ENCODE measurements at places on chromosomes 7 and 10.
A peak's percentile ranks its signal among the peaks of the same experiment; 100 is the strongest.

DNA sequence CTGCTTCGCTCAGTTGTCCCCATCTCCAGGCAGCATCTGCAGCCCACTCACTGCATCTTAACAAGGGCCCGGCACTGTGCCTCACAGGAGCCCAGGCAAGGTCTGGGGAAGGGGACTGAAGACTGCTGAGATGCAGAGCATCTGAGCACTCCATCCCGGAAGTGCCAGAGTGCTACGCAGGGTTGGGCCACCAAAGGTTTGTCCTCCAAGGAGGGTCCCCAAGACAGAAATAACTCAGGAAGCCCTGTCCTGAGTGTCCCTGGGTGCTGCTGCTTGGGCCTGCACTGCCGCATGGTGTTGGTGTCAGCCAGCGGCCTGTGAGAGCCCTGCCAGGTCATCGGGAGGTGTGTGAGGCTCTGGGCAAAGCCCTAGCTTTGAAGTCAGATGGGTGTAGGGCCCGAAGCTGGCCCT lies 288.2 kb upstream of the ZMIZ1 start:
- no peak for DNase-seq

- DNase-seq, result no peak
Observed at GRCh38 chr10:74047871-74048270, 50.0 kb downstream of the VCL start.

DNA sequence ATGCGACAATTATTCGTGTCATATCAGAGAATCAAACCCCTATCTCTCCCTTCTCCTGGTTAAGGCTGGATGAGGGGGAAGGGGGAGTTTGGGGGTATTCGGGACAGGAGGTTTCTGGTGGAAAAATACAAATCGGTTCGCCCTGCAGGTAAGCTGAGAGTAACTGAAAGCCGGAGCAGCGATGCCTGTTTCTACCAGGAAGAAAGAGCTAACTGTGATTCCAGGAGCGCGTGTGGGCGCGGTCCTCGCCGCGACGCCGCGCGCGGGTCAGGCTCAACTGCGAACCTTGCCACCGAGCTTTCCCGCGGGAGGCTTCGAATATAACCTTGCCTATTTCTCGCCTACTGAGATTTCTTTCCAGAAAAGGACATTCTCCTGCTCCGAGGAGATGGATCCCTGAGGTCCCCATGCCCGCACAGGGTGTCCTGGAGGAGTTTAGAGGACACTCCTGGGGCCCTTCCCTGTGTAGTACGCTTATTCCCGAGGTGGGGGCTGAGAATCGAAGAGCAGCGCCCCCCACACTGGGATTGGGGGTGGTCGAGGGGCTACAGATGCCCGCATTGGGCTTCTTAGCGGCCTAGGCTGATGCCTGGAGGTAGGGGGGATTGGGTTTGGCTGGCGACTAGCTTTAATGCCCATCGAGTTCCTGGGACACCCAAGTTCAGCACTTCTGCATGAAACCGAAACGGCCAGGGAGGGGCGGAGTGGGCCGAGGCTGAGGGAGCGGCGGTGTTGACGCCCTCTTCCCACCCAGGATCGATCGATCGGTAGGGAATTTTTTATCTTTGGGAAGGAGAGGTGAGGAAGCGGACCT lies 13.0 kb upstream of the DLX6 start:
- DNase-seq, result no peak

DNA sequence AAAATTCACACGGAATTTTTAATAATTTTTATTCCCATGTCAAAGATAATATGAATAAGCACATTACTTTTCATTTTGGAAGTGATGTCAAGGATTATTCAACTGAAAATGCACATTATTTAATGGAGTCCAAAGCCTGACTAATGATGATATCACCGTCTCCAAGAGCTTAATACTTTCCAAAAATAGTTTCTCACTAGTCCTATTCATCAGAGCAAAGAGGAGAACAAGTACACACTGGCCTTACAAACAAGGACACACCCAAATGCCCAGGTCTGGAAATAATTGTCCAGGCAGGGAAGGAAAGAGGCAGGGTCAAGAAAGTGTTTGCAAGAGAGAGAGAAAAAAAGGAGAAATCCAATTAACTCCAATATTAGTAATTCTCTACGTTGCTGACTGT lies 216.8 kb upstream of the CCDC6 start:
- DNase-seq, result peak; percentile 50

DNA sequence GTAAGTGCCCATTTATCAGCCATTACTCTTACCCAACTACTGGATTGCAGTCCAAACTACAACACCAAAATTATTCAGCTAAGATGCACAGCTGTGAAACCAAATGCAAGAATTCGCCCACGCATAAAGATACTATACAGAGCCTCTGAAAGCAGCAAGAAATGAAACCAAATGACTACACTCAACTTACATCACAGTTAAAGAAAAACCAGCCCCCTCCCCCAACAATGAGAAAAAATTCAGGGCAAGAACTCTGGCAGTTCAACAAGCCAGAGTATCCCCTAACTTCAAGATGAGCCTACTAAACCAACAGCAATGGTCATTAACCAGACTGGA lies 209.1 kb upstream of the VWC2 start:
- DNase-seq, result no peak

DNA sequence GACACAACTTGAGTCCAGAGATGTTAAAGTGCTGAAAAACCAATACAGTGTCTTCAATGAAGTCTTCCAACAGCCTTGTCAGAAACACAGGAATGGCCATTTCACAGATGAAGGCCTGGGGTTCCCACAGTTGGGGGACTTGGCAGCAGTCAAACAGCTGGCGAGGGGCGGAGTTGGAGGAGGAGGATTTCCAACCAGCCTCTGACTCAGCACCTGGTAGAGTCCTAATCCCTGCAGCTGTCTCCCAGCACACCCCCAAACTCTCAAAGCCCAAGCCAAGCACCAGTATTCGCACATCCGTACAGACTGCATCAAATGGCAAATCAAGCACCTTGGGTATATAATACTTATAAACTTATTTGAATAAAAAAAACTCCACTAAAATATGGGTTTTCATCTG lies 28.0 kb downstream of the CTBP2 start:
- no peak for DNase-seq

DNA sequence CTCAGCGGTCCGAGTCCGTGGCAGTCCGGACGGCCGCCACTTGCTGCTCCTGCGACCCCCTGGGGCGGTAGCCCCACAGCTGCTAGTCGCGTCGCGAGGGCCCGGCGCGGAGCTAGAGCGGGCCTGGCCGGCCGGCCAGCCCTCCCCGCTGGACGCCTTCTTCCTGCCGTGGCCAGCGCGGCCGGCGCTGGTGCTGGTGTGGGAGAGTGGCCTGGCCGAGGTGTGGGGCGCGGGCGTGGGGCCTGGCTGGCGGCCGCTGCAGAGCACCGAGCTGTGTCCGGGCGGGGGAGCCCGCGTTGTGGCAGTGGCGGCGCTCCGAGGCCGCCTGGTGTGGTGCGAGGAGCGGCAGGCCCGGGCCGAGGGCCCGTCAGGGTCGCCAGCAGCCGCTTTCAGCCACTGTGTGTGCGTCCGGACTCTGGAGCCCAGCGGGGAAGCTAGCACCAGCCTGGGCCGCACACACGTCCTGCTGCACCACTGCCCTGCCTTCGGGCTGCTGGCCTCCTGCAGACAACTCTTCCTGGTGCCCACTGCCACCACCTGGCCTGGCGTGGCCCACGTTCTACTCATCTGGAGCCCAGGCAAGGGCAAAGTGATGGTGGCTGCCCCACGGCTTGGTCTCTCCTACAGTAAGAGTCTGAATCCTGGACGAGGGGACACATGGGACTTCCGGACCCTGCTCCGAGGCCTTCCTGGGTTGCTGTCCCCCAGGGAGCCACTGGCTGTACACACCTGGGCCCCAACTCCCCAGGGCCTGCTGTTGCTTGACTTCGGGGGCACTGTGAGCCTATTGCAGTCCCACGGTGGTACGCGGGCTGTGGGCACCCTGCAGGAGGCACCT lies 631 bp downstream of the HPS6 start:
- no peak for DNase-seq

GRCh38 chr10:71941318-71941717 lies 22.9 kb upstream of the CHST3 start:
- DNase-seq, result no peak

DNA sequence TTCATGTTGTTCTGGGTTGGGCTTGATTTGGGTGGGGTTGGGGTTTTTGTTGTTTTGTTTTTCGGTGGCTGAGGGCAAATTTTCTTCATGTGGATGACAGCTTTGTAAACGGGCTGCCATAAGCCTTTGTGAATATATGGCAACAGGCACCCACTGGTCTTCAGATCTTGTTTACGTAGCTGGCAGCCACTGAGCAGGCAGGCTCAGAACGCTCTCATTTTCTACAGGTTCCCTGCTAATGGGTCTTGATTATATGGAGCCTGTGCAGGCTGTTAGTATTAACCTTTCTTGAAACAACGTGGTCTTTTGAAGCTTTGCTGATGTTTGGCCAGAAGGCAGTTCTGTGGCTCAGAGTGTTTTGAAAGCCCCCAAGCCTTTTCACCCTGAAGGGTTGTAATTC lies 199.7 kb downstream of the TNS3 start:
- no peak for DNase-seq

GRCh38 chr10:131461093-131461492 lies 149.6 kb upstream of the TCERG1L start:
- no peak for DNase-seq

DNA sequence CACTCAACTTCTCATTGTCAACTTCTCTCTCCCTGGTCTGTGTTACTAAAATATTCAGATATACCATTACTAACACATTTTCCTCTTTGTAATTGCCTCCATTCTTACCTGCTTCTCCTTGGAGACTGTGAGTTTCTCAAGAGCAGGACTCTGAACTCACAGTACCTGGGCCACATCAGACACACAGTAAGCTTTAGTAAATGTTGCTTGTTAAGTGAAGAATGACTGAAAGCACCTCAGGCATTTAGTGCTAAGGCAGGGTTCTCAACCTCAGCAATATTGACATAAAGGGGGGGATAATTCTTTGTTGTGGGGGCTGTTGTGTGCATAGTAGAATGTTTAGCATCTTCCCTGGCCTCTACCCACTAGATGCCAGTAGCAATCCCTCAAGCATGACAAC lies 72.0 kb upstream of the RAB11FIP2 start:
- DNase-seq, result no peak

- DNase-seq, result peak; percentile 24
Observed at GRCh38 chr10:33334805-33335550, 511 bp upstream of the NRP1 start.

GRCh38 chr7:32039000-32039756 lies 31.0 kb downstream of the PDE1C start:
- DNase-seq, result no peak

DNA sequence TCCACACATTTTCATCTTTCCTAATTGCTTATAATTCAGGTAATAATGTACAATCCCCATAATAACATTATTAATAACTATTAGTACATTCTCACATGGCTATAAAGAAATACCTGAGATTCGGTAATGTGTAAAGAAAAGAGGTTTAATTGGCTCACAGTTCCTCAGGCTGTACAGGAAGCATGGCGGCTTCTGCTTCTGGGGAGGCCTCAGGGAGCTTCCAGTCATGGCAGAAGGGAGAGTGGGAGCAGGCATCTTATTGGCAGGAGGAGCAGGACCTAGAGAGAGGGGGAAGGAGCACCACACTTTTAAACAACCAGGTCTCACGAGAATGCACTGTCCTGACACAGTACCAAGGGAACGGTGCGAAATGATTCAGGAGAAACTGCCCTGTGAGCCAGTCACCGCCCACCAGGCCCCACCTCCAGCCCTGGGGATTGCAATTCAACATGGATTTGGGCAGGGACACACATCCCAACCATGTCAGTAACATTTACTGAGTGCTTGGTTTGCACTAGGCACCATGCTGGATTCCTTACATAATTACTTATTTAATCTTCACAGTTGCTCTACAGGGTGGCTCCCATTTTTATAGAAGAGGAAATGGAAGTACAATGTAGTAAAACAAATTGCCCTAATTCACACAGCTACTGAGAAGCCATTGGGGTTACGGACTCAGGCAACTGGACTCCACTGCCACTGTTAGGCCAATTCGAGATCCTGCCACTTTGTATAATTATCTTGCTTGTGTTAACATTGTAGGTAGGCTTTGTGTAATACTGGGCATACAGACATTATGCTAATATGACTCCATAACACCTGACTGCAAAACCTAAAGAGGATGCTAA lies 8.7 kb upstream of the ESYT2 start:
- no peak for DNase-seq

- DNase-seq, result no peak
Observed at GRCh38 chr10:121357401-121357800, 240.8 kb downstream of the FGFR2 start.

DNA sequence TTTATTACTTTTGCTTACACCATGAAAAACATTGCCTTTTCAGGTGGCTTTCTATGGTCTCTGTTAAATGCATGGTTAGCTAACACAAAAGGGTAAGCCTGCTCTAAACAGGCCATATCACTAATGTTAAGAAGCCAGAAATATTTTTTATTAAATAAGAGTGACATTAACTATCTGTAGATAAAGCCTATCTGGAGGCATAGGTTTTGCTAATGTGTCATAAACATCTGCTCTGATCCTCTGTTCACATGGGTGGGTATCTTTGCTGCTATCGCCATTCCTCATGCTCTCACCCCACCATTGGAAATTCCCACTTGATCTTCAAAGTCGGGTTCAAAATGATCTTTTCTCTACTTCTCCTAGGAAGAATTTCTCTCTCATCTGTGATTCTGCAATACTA lies 32.4 kb downstream of the EPC1 start:
- DNase-seq, result no peak

GRCh38 chr10:117334926-117335325 lies 40.3 kb downstream of the PDZD8 start:
- no peak for DNase-seq

DNA sequence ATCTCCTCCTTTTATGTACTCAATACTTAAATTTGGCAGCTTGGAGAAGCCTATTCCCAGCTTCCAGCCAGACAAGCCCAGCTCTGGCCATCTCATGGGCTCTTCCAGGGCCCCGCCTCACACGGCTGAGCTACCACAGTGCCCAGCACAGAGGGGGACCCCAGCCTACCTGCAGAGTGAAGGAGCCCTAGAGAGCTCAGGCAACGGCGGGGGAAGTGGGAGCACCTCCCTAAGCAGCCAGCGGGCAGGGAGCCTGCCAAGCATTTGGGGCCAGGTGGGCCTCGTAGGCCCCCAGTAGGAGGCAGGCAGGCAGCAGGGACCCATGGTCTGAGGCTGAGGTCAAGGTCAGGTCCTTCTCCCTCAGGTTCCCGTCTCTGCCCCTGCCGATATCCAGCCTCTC lies 29.1 kb upstream of the SMARCD3 start:
- no peak for DNase-seq

- DNase-seq, result no peak
Observed at GRCh38 chr10:99573790-99574189, 41.0 kb downstream of the NKX2-3 start.

DNA sequence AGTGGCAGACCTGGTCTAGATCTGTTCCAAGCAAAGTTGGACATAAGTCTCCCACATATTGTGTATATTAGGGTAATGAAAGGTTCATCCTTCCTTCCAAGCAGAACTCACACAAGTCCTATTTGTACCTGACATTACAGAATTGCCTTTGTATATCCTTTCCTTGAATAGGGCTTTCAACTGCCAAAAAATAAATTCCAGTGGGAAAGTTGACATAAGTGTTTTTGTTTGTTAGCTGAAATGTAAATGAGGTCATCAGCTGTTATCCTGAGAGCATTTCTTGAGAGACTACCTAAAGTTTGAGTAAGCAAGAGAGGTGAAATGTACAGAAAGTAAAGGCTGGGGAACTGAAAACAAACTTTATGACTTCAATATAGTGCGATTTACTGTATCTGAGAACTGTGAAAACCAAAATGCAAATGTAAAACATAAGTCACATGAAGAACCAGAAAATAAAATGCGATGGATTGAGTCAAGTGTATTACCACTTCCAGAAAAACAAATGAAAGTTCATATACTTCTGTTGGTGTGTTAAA lies 527.3 kb upstream of the SEMA3D start:
- DNase-seq, result no peak

Measured in HCT116 (cell line).